H7 (cell line): ENCODE measurements at places on chromosomes 13 and 19. TPM values are rescaled to one million over a fixed set of nuclear protein-coding genes. Genes with fewer than 3 reads are reported as not detected.

Gene C2CD4C
- total RNA-seq = 9.2 and 13.9 TPM in 2 replicates

Gene TCF3
- total RNA-seq = 277 and 293 TPM in 2 replicates

Gene ZNF98
- not detected in 2 replicates for total RNA-seq

Gene PARP4
- 28.7 and 29.2 TPM in 2 replicates for total RNA-seq

Gene PDE4C
- total RNA-seq = 0.52 and 1.4 TPM in 2 replicates

Gene MARK4
- 16.1 and 26.5 TPM in 2 replicates for total RNA-seq

Gene BAX
- 57.8 and 72.6 TPM in 2 replicates for total RNA-seq

Gene PGLYRP2
- total RNA-seq = not detected in 2 replicates

Gene ZNF729
- total RNA-seq = not detected in 2 replicates

Gene ZNF546
- 1.2 and 2.8 TPM in 2 replicates for total RNA-seq

Gene FFAR3
- total RNA-seq = not detected in 2 replicates

Gene FCAR
- not detected in 2 replicates for total RNA-seq

Gene FXYD3
- not detected in 2 replicates for total RNA-seq

Gene FOXA3
- total RNA-seq = 13.4 and 15.1 TPM in 2 replicates

Gene IL12RB1
- not detected in 2 replicates for total RNA-seq

Gene RUVBL2
- 256 and 327 TPM in 2 replicates for total RNA-seq

Gene RAD23A
- 146 and 155 TPM in 2 replicates for total RNA-seq

Gene C19orf85
- 1.6 and 3.7 TPM in 2 replicates for total RNA-seq

Gene DNAAF3
- total RNA-seq = 0.15 and 2.2 TPM in 2 replicates

Gene PABPC3
- 0.03 and 0.04 TPM in 2 replicates for total RNA-seq

Gene ATP12A
- 0.04 and 0.62 TPM in 2 replicates for total RNA-seq

Gene CYP4F8
- not detected in 2 replicates for total RNA-seq

Gene SNAPC2
- 25.5 and 25.9 TPM in 2 replicates for total RNA-seq
